ENCODE measurements at places on chromosomes 4 and X.

- no peak overlapping the region for H3K4me3 ChIP-seq
- H3K27me3 ChIP-seq: no peaks in the 10 kb centered on the region
- peak; percentile 1 for DNase-seq
Measured at GRCh38 chr4:47553329-47554125, 68.5 kb downstream of the ATP10D start.

- no peaks in the 10 kb centered on the region for H3K27me3 ChIP-seq
- peak; percentile 39 for DNase-seq
- H3K27ac ChIP-seq: 0 out of 2 replicates have a peak overlapping the region, but pooled peaks have one; percentile 8
- no peaks in the 10 kb centered on the region for H3K36me3 ChIP-seq
- H3K4me3 ChIP-seq: no peak overlapping the region
Measured at GRCh38 chr4:94446386-94446785, 5.4 kb upstream of the PDLIM5 start.

GRCh38 chr4:23788460-23788859 lies 101.4 kb downstream of the PPARGC1A start:
- no peak overlapping the region for H3K4me3 ChIP-seq
- no peaks in the 10 kb centered on the region for H3K36me3 ChIP-seq
- DNase-seq: no peak
- H3K4me1 ChIP-seq: no peaks in the 10 kb centered on the region
- H3K27me3 ChIP-seq: peaks cover 11% of the 10 kb centered on the region

GRCh38 chr4:106893903-106894302 lies 142.2 kb downstream of the DKK2 start:
- H3K4me3 ChIP-seq: no peak overlapping the region
- no peak overlapping the region for H3K27ac ChIP-seq
- H3K27me3 ChIP-seq: no peaks in the 10 kb centered on the region

GRCh38 chr4:121266982-121267381 lies 102.9 kb upstream of the TNIP3 start:
- no peak overlapping the region for H3K4me3 ChIP-seq
- H3K27me3 ChIP-seq: no peaks in the 10 kb centered on the region
- H3K36me3 ChIP-seq: no peaks in the 10 kb centered on the region
- no peak overlapping the region for H3K27ac ChIP-seq
- DNase-seq: no peak

GRCh38 chr4:55458611-55459010 lies 62.9 kb downstream of the TMEM165 start:
- 0 out of 2 replicates have a peak overlapping the region, but pooled peaks have one; percentile 19 for H3K4me3 ChIP-seq
- H3K4me1 ChIP-seq: peaks cover 16% of the 10 kb centered on the region
- peak; percentile 63 for DNase-seq
- peaks cover 7% of the 10 kb centered on the region for H3K36me3 ChIP-seq
- no peaks in the 10 kb centered on the region for H3K27me3 ChIP-seq

DNA sequence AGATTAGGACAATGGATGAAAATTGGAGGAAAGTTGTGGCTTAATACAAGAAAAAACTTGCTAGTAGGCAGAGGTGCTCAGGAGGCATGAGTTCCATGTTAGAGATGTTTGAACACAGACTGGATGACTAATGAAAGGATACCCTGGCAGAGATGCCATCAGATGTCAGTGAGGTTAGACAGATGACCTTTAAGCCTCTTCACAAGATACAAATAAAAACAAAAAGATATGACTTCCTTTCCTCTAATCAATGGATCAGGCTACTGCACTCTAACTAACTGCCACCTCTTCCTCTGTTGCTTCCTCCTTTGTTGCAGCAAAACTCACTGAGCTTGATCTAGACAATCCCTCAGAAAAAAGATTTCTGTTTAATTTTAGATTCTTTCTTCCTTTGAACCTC lies 14.7 kb downstream of the STAP1 start:
- no peaks in the 10 kb centered on the region for H3K4me1 ChIP-seq
- H3K27ac ChIP-seq: no peak overlapping the region
- no peaks in the 10 kb centered on the region for H3K36me3 ChIP-seq

- H3K36me3 ChIP-seq: peaks cover 15% of the 10 kb centered on the region
- DNase-seq: peak; percentile 72
- H3K4me3 ChIP-seq: no peak overlapping the region
- H3K4me1 ChIP-seq: no peaks in the 10 kb centered on the region
- no peak overlapping the region for H3K27ac ChIP-seq
- H3K27me3 ChIP-seq: no peaks in the 10 kb centered on the region
Measured at GRCh38 chr4:173288296-173288695, 45.9 kb downstream of the HMGB2 start.

DNA sequence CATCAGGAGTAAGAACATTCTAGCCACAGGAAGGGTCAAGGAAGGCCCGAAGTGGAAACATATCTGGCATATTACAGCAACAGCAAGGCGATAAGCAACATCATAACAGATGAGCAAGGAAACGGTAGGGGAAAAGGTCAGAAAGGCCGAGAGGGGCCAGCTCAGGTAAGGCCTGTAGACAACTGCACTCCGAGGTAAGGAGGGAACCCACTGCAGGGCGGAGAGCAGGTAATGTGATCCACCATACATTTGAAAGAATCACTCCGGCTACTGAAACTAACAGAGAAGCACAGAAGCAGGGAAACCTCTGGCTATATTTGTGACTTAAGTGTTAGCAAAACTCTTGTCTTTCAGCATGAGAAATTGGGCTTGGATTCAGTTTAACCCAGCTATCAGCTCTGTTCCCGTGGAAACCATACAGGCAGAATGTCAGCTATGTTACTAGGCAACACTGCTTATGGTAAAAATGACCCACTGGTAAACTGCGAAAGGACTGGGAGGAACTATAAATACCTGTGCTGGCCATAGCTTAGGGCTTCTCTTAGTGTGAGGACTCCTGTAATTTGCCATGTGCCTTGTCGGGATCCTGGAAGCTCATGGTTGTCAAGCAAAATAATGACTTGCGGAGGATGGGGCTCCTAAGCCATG lies 31.0 kb downstream of the FRYL start:
- DNase-seq: no peak
- no peak overlapping the region for H3K27ac ChIP-seq
- no peaks in the 10 kb centered on the region for H3K36me3 ChIP-seq
- no peaks in the 10 kb centered on the region for H3K4me1 ChIP-seq

DNA sequence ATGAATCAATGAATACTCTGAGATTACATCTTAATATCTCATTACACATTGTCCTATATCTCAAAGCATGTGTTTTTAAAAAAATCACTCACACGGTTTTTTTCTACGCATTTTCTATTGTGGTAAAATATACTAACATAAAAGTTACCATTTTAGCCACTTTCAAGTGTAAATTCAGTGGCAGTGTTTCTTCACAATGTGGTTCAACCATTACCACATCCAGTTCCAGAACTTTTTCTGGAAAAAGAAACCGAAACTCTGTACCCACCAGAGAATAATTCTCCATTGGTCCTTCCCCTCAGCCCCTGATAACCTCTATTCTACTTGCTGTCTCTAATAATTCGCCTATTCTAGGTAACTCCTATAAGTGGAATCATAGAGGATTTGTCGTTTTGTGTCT lies 35.3 kb upstream of the ACSL1 start:
- H3K36me3 ChIP-seq: no peaks in the 10 kb centered on the region
- H3K4me1 ChIP-seq: no peaks in the 10 kb centered on the region
- H3K27me3 ChIP-seq: no peaks in the 10 kb centered on the region
- DNase-seq: no peak
- H3K4me3 ChIP-seq: no peak overlapping the region
